ENCODE measurements at places on chromosomes 6 and 20. TPM values are rescaled to one million over a fixed set of nuclear protein-coding genes. Genes with fewer than 3 reads are reported as not detected.

Gene SERAC1
- 9.2 TPM for total RNA-seq

Gene DPPA5
- not detected for total RNA-seq

Gene DNAH8
- not detected for total RNA-seq

Gene ADGRF4
- 5.5 TPM for total RNA-seq

Gene KIF6
- 0.68 TPM for total RNA-seq

DNA sequence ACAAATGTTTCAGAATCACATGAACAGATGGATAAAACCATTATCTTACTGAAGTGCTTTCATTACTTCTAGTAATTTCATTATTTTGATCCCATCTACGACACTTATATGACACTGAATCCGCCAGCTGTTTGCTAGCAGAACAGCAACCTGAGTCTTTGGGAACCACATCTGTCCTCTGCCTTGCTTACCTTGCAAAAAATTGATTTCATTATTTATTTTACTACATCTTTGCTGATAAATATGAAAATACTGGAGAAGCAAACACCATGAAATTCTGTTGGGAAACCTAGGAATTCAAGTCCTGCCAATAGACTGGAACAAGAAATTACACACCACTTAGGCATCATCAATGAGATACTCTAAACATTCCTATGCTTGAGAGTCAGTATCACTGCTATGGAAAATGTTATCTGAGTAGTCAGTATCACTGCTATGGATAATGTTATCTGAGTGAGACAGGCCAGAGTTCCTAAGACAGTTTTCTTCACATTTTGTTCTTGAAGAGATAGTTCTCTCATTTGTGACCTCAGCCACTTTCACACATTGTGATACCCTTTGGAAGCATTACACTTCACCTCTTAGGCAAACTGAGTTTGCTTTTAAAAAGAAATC lies 91.9 kb downstream of the PDE10A start:
- no peak for DNase-seq

DNA sequence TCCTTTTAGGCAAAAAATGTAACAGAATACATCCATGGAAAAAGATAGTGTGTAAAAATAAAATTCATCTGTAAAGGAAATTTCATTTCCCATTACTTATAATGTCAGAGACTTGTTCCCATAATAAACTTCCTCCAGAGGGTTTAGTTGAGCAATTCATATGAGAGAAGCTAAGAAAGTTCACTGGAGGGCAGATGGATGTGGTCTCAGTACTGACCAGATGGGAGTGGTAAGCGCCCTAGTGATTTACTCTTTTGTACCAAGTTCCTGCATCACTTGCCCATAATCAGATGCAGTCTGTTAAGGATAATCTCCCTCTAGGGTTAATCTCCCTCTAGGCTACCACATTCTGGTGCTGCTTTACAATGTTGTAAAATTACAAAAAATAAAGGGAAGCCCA lies 61.7 kb downstream of the ESF1 start:
- no peak for DNase-seq

- DNase-seq, result no peak
Measured at GRCh38 chr6:105785066-105785811, 300.9 kb upstream of the PRDM1 start.

DNA sequence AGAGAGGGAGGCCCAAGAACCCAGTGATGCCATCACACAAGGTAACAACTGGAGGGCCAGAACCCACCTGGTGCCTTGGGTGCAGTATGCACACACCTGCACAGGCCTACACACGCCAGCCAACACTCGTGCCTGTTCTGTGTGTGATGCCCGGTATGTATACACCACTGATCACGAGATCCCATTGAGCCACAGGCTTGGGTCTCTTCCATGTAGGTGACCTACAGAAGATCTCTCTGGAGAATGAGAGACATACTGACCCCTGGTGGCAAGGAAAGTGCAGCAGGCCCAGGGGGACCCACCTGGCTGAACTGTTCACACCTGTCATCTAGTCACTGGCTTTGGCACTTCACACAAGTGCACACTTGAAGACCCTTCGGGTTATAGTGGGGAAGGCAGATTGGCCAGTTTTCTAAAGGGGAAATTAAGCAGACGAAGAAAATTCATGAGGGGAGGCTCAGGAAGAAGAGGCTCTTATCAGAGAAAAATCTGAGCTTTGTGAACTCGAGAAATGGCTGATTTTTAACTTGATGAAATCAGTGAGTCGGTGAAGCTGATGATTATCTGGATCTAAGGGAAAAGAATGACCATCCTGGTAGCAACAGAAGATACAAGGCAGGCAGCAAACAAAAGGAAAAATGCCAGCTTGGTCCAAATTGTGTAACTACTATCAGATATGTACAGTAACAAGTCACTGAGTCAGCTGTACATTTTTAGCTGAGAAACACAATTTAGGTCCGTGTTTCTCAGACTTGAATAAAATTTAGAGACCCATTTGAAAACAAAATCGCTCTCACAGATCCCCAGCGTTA lies 69.1 kb upstream of the PBOV1 start:
- no peak for DNase-seq

DNA sequence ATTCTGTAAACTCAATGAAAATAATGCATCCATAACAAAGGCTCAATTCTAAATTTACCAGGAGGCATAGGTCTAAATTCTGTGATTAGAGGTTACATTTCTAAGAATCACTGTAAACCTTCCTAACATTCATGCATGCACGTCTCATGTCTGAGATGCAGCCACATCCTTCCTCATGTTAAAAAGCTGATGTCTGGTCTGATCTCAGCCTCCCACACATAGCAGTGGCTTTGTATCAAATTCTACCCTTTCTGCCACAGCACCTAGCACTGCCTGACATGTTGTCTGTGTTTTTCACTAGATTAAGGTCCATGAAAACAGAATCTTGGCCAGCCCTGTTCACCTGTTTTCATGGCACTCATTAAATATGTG lies 171.1 kb downstream of the WDR27 start:
- no peak for DNase-seq

DNA sequence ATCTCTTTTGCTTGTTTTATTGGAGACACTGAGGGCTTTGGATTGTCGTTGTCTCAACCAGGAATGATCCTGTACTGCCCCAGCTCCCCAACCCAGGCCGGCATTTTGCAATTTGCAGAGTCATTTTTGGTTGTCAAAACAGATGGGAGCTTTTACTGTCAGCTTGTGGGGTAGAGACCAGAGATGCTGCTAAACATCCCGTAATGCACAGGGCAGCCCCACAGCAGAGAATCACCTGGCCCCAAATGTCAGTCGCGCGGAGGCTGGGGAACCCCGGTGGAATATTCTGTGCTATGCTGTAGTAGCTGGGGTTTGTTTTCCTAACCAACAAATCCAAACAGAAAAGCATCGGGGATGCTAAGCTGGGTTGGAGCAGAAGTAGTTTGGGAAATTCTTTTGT lies 99.7 kb downstream of the TSHZ2 start:
- no peak for DNase-seq

- DNase-seq, result no peak
Measured at GRCh38 chr6:29925727-29926412, 16.5 kb upstream of the HLA-A start.

DNA sequence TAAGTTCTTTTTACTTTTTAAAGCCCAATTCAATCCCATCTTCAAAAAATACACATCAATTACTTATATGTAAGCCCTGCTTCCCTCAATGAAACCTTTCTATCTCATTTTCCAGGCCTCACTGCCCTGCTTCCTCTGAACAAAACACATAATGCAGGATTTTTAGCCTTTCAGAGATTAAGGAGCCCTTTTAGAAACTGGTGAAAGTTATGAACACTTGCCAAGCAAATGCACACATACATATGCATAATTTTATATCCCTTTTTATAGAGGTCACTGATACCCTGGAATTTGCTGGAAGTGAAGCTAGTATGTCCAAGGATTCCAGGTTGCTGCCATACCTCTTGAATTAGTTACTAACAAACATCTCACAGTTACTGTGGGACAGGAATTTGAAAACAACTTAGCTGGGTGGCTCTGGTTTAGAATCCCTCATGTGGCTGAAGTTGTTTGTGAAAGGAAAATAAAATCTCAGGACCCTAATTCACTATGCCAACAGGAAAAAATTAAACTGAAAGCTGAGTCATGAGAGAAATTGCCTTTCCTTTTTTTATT lies 75.8 kb downstream of the UBE3D start:
- no peak for DNase-seq

DNA sequence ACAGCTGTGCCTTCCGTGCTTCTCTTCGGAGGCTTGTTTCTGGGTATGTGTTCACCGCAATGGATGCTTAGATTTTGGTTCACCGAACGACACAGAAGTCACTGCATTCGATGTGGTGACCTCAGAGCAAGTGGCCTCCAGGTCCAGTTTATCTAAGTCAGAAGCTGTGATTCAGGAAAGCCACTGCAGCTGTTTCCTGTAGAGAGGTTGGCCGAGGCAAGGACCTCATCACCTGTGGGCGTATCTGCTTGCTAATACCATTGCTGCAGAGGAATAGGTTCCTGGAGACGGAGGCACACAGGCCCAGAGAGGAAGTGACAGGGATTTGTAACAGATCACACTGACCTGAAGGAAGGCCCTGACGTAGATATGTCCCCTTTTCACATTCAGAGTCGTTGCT lies 82.7 kb downstream of the FARS2 start:
- DNase-seq, result no peak

- DNase-seq, result no peak
Measured at GRCh38 chr6:111731456-111732195, 125.9 kb upstream of the TRAF3IP2 start.

GRCh38 chr6:1873781-1874180 lies 264.1 kb downstream of the FOXC1 start:
- DNase-seq, result no peak

Data from kidney epithelial cell (primary cell).